Gastrocnemius medialis (tissue), 4 donors: ENCODE measurements at places on chromosomes 5 and 9. TPM values are rescaled to one million over a fixed set of nuclear protein-coding genes. Genes with fewer than 3 reads are reported as not detected.

DNA sequence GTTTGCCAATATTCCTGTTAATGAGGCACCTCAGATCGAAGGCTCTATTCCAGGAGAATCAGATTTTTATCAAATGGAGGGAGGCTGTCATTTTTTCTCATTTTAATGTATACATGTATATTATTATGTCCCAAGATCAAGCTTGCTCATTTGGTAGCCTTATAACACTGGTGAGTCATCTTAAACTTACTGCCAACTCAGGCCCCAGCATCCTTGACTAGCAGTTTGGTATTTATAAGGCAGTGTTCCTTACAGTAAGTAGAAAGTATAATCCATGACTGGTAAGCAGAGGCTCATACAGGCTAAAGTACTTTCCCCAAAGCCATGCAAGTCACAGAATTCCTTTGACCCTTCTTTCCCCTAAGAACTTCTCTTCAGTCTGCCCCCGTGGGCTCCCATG lies 90.7 kb upstream of the NR3C1 start:
- DNase-seq: no peak
- H3K27ac ChIP-seq: no peak overlapping the region
- no peaks in the 10 kb centered on the region for H3K27me3 ChIP-seq
- no peak overlapping the region for H3K4me3 ChIP-seq

Gene REEP2
- total RNA-seq: 7.4 TPM

- H3K27me3 ChIP-seq: no peaks in the 10 kb centered on the region
- no peaks in the 10 kb centered on the region for H3K36me3 ChIP-seq
- H3K4me3 ChIP-seq: no peak overlapping the region
- H3K4me1 ChIP-seq: no peaks in the 10 kb centered on the region
- no peak overlapping the region for H3K27ac ChIP-seq
These were observed 28.0 kb downstream of the NCS1 start for GRCh38 chr9:130200038-130200849.

- no peak for DNase-seq
- H3K36me3 ChIP-seq: no peaks in the 10 kb centered on the region
- no peaks in the 10 kb centered on the region for H3K27me3 ChIP-seq
- H3K27ac ChIP-seq: no peak overlapping the region
These were observed 42.5 kb downstream of the ELAVL2 start for GRCh38 chr9:23783509-23783908.

Gene TGFBI
- 38.7 TPM for total RNA-seq

Gene IQGAP2
- total RNA-seq: 2.0 TPM

Gene ENHO
- not detected for total RNA-seq

- H3K36me3 ChIP-seq: no peaks in the 10 kb centered on the region
- H3K4me3 ChIP-seq: no peak overlapping the region
- H3K27ac ChIP-seq: no peak overlapping the region
- DNase-seq: no peak
- no peaks in the 10 kb centered on the region for H3K27me3 ChIP-seq
These were observed 21.3 kb upstream of the COX7C start for GRCh38 chr5:86596476-86596875.

DNA sequence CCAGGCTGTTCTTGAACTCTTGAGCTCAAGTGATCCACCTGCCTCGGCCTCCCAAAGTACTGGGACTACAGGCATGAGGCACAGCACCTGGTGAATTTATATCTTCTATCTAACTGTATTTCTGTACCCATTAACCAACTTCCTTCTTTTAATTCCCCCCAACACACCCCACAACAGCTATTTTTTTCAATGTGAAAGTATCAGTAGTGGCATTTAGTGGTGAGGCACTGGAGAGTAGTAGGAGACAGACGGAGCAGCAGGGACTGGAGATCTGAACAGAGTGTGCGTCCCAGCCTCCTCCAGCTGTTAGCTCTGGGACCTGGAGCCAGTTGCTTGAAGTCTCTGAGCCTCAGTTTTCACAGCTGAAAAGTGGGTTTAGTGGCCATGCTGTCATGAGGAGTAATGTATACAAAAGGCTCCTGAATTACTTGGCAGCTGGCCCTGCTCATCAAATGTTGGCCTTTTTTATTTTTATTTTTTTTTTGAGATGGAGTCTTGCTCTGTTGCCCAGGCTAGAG lies 11.0 kb upstream of the EEIG1 start:
- no peak for DNase-seq
- no peaks in the 10 kb centered on the region for H3K36me3 ChIP-seq
- H3K27ac ChIP-seq: no peak overlapping the region
- H3K27me3 ChIP-seq: no peaks in the 10 kb centered on the region

Gene PCSK5
- 1.3 TPM for total RNA-seq
